Caudate nucleus (tissue), 63 donors: ENCODE measurements at places on chromosomes 3 and 15.

- DNase-seq = no peak
These were observed 121.7 kb upstream of the DLG1 start for GRCh38 chr3:197420115-197420514.

DNA sequence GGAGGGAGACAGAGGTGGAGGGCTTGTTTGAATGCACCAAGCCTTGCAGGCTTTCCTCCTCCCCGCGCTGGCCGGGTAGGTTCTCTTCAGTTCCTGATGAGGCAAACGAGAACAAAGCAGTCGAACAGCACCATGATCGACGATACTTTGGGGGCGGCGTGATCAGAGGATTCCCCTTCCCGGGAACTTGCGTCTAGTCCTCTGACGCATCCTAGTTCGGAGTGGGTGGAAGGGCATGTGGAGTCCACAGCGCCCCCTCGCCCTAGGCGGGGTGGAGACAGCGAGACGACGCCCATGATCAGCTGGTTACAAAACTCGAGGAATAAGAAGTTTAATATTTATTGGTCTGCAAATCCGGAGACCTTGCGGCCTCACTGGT lies 452 bp upstream of the SV2B start:
- DNase-seq = no peak

- no peak for DNase-seq
These were observed 242.9 kb downstream of the WNT5A start for GRCh38 chr3:55244247-55244646.

DNA sequence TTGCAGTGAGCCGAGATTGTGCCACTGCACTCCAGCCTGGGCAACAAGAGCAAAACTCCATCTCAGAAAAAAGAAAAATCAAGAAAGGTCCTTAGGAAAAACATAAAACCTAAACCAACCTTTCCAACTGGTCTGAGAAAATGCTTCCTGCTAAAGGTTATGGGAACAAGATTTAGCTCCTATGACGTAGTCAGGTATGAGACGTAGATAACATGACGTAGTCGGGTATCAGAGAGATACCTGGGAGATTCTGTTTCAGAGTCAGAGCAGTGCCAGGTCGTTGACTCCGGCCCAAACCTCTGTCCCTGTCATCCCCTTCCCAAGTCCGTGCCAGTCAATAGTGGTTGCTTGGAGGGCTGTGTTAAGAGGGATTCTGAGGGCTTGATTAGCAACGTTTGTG lies 39.9 kb downstream of the LMCD1 start:
- no peak for DNase-seq

DNA sequence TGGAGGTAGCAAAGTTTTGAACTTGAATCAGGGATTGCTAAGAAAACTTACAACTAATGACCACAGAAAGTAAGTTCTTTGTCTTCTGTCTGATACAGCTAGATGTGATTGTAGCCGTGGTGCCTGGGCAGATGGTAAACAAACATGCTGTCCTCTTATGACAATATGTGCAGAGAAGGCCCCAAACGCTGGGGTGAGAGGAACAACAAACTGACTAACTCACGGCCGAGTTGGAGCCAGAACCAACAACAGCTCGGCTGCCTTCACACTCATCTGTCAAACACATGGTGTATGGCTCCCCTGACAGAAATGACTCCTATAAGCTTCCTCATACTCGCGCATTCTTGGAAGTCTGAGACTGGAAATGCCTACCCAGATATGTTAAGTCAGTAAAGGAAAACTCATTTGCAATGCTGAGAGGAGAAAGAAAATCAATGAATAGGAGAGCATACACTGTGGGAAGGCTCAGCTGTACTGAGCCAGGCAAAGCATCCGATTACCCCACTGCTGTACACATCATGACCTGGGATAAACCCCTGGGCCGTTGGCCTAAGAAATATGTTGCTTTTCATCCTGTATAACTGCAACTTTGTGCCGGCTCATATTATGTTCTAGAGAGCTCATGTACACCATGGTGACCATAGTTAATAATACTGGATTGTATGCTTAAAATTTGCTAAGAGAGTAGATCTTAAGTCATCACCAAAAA lies 5.7 kb downstream of the THBS1 start:
- no peak for DNase-seq

DNA sequence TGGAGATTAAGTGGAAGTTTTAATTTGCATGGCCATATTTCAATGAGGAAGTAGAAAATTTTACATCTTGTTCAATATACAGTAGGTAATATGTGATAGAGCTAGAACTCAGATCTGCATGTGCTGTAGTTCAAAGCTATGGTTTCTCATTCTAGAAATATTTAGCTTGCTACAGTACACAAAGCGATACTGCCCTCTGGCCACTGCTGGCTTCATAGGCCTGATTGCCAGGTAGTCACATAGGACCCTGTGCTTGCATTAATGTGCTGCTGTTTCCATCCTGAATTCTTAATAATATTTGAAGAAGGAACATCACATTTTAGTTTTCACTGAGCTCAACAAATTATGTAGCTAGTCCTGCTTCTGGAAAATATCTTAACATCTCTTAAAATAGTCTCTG lies 87.0 kb downstream of the PLSCR2 start:
- no peak for DNase-seq
